Foreskin keratinocyte (primary cell): ENCODE measurements at places on chromosomes 5 and 9. TPM values are rescaled to one million over a fixed set of nuclear protein-coding genes. Genes with fewer than 3 reads are reported as not detected.

HBEGF gene
- total RNA-seq = 12.1 and 15.0 TPM in 2 replicates

DPYSL3 gene
- total RNA-seq = 29.4 and 53.6 TPM in 2 replicates

AQP7 gene
- total RNA-seq = not detected in 2 replicates

CEP120 gene
- total RNA-seq = 14.6 and 15.3 TPM in 2 replicates

TMEM171 gene
- total RNA-seq = 8.0 and 9.8 TPM in 2 replicates

FRMPD1 gene
- total RNA-seq = 0.03 and 0.04 TPM in 2 replicates

PDE6A gene
- total RNA-seq = not detected in 2 replicates

WNT8A gene
- total RNA-seq = not detected in 2 replicates

SPATA31A3 gene
- not detected in 2 replicates for total RNA-seq

GDA gene
- 0.46 and 1.2 TPM in 2 replicates for total RNA-seq

MZB1 gene
- 0.21 TPM in 1 of 2 replicates, not detected in the other for total RNA-seq

GNAQ gene
- 31.3 and 31.6 TPM in 2 replicates for total RNA-seq

RNF183 gene
- not detected in 2 replicates for total RNA-seq

ALDH7A1 gene
- total RNA-seq = 111 and 126 TPM in 2 replicates

CD14 gene
- total RNA-seq = not detected in 2 replicates

CTXN3 gene
- not detected in 2 replicates for total RNA-seq

TSSK1B gene
- 0.10 and 0.14 TPM in 2 replicates for total RNA-seq

TTC33 gene
- total RNA-seq = 10.4 and 10.5 TPM in 2 replicates

SLC6A7 gene
- not detected in 2 replicates for total RNA-seq

SLC27A6 gene
- total RNA-seq = 2.6 and 6.9 TPM in 2 replicates

NR5A1 gene
- total RNA-seq = not detected in 2 replicates

F2RL2 gene
- 0.04 TPM in 1 of 2 replicates, not detected in the other for total RNA-seq

PTGS1 gene
- 1.4 and 3.4 TPM in 2 replicates for total RNA-seq

ARHGEF37 gene
- total RNA-seq = 2.6 and 2.7 TPM in 2 replicates

SURF4 gene
- 215 and 233 TPM in 2 replicates for total RNA-seq

DOK3 gene
- total RNA-seq = 2.1 and 2.2 TPM in 2 replicates

SCGB3A2 gene
- total RNA-seq = not detected in 2 replicates
